ENCODE measurements at places on chromosomes 5 and 9.

- DNase-seq: no peak
Observed at GRCh38 chr9:83002329-83002728, 60.6 kb downstream of the RASEF start.

GRCh38 chr5:32984851-32985610 lies 273.9 kb downstream of the NPR3 start:
- peak; percentile 29 for DNase-seq

GRCh38 chr5:17090839-17091238 lies 126.6 kb upstream of the BASP1 start:
- no peak for DNase-seq

GRCh38 chr5:149267241-149267973 lies 4.3 kb upstream of the AFAP1L1 start:
- DNase-seq: no peak

DNA sequence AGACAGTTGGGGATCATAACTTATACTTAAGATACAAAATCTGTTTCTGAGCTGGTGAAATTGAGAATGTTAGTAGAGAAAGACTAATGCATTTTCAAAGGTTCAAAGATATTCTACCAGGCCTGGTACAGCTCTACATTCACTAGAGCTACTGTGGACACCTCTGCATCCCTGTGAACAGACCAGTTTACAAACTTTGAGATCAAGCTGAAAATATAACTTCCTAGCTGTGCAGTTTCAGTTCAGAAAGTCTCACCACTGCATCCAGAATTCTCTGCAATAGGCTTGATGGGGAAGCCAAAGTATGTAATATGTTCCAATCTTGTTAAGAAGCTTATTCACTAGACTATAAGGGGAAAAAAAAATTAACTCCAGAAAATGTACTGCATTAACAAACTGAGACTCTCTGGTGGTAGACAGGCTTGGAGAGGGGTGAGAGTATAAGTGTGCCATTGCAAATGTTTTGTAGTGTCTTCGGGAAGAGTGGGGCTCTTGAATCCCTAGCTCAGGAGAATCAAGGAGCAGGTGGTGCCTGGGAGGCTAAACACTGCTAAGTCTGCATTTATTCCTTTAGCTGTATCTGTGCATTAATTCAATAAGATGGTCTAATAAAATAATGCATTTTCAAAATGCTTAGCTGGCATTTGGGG lies 671.9 kb downstream of the NR2F1-AS1 start:
- DNase-seq: no peak

- no peak for DNase-seq
Observed at GRCh38 chr5:126450346-126450745, 27.1 kb downstream of the GRAMD2B start.

DNA sequence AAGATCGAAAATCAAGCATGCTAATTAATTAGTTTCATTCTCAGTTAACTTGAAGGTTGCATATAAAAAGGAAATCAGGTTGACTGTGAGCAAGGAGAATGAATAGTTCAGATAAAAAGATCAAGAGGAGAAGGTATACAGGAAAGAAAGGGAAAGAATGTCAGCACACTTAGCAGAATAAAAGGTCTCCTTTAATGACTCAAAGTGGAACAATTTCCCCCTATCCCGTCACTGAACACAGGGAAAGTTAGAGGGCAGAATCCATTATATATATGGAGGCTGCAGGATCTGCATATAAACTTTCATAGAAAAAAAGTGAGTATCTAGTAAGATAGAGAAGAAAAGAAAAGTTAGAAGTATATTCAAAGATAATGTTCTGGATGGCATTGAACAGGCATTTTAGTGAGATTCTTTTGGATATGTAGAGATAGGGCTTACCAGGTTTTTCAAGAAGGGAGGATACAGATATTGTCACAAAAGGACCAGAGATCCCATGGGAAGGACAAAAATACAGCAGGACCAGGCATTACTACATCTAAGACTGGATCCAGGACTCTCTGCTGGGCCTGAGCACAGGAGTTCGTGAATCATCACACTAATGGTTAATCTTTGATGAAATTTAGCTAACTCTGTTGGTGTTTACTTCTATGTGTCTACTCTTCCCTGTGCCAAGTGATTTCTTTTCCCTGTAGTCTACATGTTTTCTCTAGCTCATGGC lies 988.2 kb upstream of the ARRDC3 start:
- no peak for DNase-seq

- no peak for DNase-seq
Observed at GRCh38 chr5:175657593-175658271, at the start of gene HRH2. Gene HRH2 (plus strand): TSS chr5:175658071. CDS start chr5:175683234, 25,163 bp downstream.

DNA sequence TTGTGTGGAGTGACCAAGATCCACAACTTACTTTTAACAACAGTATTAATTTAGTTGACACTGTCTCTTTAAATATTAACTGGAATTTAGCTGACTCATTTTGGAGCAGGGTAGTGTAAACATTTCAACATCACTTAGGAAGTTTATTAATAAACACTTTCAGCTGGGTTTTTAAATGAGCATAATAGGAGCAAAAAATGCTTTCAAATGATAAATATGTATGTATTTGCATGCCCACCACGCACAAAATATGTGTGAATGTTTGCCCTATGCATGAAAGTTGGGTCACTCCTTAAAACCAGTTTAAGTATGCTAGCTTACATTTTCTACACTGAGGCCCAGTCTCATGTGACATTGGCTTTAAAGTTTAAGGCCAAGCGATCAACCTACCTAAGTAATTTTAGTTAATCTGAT lies 2.9 kb downstream of the ZFAND5 start:
- no peak for DNase-seq

DNA sequence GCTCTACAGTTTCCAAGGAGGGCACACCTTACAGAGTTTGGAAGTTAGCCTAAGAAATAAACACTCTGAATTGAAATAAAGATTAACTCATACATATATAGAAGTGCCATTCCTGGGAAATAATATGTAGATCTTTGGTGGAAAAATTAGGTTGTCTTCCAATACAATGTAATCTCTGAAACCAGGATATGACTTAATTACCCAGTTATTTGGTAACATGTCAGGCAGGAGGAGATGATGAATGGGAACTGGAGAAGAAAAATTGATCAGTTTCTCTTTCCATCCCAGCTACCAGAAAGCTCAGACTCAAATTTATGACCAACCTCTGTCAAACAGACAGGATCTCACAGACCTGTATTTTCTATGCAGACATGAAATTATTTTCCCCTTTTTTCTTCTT lies 215.2 kb upstream of the SNX2 start:
- peak; percentile 47 for DNase-seq

GRCh38 chr5:133596049-133596448 lies 16.3 kb downstream of the FSTL4 start:
- no peak for DNase-seq

GRCh38 chr5:68644971-68645370 lies 429.4 kb downstream of the PIK3R1 start:
- DNase-seq: no peak

DNA sequence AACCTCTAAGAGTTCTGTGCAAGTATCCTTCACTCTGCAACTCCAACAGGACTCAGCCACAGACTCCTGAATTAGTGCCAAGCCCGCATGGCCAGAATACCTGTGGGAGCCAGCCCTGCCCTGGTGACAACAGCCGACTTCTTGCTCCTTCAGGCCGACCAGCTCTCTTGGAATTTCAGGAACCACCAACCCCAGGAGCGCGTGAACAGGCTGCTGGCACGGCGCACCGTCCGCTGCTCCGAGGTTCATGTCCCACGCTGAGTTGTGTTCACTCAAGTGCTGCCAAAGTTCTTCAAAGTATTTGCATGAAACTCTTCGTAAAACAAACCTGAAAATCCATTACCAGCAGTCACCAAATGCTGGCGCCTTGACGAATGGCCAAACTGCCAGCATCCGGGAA lies 232.8 kb downstream of the NR2F1-AS1 start:
- DNase-seq: no peak

DNA sequence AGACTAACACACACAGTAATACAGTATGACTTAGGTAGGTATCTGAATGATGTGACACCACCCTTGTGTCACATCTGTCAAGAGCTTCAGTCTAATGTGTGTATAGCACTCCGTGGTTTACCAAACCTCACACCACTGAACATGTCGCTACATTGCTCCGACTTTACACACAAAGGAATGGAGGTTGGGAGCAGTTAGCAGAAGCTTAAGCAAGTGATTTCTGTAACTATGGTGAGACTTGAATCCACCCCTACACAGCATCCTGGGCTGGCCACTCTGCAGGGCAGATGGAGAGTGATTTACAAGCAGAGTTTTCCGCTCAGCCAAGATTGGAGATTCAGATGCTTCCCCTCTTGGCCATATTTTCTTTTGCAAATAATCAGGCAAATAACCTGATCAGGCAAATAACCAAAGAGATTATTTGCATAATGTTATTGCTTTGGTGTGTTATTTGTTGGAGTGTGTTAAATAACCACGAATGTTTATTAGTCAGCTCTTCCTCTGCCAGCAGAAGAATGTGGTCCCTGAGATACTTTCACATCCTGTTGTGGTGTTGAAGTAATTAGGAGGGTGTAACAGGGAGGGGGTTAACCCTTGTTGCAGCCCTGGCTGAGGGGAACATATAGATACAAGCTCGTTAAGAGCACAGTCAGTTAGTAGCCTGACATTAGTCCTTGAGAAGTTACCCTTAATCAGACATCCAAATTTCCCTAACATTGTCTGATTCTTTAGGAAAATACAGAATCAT lies 92.8 kb downstream of the SNX18 start:
- DNase-seq: no peak

DNA sequence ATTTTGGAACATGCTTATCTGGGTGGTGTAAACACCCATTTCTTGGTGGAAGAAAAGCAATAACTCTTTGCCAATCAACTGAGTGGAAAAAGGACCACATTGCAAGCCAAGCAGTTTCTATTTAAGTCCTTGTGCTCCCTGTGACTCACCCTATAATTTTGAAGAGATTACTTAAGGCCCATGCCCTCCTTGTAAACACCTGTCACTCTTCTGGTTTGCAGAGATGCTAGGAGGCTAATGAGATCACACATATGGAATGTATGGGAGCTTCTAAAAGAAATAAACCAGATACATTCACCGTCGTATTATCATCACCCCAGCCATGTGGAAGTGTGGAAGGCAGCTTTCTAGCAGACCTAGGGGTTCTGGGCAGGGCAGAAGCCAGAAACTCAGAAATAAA lies 337.1 kb downstream of the GADD45G start:
- peak; percentile 14 for DNase-seq

DNA sequence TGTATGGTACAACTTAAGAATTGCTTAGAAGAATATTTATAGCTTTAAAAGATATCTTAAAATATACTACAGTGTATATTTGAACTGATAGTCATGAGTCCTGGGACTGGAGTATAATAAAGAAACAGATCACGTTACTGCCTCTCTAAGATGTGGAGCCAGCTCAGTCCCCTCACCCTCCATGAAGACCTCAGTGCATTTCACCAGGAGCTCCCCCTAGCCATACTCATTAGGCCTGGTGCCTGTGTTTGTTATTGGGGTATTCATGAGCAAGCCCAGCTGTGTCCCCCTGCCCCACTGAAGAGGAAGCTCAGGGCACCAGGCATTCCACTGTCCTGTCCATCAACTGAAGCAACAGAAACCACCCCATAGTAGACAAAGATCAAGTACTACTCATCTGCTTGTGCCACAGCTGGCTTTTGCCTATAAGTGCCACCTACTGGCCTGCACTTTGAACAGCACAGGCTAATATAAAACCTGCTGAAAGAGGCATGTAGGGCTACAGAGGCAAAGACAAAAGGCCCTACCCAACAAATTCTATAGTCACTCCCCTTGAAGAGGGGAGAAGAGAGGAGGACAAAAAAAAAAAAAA lies 850.2 kb upstream of the NUDT12 start:
- DNase-seq: peak; percentile 27

- DNase-seq: no peak
Observed at GRCh38 chr5:77272206-77272605, 61.7 kb downstream of the PDE8B start.

DNA sequence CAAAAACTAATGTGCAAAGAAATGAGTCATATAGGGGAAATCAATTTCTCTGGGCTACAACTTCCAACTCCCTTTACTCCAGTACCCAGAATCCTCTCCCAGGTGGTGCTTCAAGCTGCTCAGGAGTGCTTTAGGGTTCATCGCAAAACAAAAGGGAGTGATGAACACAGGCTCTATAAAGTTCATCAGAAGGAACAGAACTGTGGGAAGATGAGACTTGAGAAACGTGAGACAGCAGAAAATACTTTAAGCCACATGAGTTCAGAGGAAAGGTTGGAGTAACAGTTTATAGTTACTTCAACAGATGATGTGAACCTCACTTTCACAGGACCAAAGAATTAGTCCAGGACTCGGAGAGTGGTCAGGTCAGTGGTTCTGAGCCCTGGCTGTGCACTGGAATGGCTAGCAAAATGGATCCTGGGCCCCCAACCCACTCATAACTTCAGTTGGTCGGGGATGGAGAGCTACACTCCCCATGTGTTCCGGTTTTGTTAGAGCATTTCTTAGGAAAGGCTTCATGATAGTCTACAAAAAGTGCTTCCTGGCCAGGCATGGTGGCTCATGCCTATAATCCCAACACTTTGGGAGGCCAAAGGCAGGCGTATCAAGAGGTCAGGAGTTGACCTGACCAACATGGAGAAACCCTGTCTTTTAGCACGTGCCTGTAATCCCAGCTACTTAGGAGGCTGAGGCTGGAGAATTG lies 4.3 kb downstream of the RPL12 start:
- DNase-seq: no peak

DNA sequence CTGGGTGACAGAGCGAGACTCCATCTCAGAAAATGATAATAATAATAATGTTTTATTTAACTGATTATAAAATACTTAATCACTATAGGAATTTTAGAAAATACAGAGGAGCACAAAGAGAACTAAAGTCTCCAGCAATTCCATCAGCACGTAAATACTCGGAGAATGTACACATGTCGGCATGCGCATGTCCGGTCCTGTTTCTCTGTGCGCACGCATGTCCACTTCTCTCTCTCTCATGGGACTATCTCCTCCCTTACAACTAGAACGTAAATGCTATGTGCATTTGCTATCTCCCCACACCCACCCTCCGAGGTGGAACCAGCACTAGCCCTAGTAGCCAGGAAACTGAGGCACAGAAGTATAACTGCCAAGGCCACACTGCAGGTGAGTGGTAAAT lies 19.0 kb downstream of the CCNJL start:
- DNase-seq: no peak

DNA sequence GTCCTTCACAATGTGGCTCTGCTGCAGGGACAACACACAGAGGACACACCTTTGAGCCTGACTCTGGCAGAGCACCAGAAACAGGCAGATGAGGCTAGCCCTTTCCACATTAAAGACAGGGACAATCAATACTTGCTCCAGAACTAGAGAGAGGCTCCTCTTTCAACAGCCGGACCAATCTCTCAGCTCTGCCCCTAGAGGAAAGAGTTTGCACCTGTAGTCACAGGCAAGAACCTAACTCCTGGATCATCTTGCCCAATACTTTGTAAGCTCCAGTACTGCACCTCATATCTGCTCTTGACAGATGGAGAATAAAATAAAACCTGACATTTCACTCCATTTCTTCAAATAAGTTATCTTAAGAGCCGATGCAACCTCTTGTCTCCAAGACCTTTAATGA lies 52.1 kb downstream of the EPB41L4A start:
- no peak for DNase-seq

- peak; percentile 14 for DNase-seq
Observed at GRCh38 chr5:111432883-111433536, 79.3 kb downstream of the STARD4 start.

- no peak for DNase-seq
Observed at GRCh38 chr9:136687721-136688223, 515 bp upstream of the AGPAT2 start.

GRCh38 chr5:23996525-23996924 lies 489.1 kb downstream of the PRDM9 start:
- no peak for DNase-seq

GRCh38 chr5:129113867-129114266 lies 19.3 kb downstream of the ISOC1 start:
- DNase-seq: no peak

- DNase-seq: no peak
Observed at GRCh38 chr9:135925496-135926133, 18.3 kb upstream of the CAMSAP1 start.

Measured in fibroblast of pulmonary artery (primary cell).